B cell (primary cell): ENCODE measurements at places on chromosomes 3 and 15. TPM values are rescaled to one million over a fixed set of nuclear protein-coding genes. Genes with fewer than 3 reads are reported as not detected.

DNA sequence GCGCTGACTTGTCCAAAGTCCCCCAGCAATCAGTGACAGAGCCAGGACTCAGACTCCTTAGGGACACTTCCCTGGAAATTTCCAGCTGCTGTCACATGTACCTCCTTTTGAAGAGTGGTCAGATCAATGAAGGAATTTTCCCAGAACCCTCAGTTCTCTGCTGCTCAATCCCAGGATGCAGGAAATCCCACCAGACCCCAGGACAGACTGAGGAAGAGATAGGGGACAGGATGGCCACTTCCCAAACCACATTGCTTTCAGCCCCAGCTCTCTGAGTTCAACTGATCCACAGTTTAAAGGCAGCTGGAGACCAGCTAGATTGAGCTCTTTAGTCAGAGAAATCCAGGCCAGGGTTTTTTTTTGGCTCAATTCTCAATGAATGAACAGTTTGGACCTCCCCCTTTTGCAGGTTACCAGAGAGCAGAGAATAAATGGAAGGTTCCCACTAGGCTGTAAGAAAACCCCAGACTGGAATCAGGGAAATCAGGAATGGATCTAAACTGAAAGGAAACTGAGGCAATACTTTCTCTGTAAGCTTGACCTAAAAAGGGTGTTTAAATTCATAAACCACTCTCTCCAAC lies 1.5 kb downstream of the CYP1A1 start:
- H3K36me3 ChIP-seq: no peaks in the 10 kb centered on the region
- H3K4me3 ChIP-seq: no peak overlapping the region

DNA sequence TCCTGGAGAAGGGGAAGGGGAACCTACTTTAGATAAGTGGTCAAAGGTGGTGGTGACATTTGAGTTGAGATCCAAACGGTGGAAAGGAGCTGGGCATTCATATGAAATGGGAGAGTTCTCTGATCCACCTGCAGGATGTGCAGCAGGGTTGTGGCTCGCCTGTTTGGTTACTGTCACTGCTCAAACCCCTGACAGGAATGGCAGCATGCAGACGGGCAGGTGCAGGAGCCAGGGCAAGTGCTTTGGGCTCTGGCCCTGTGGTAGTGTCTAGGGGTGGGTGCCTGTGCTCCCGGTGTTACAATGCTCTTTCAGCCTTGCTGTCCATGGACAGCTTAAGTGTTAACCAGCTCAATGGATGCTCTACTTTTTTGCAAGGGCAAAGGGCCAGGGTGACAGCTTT lies 18.5 kb downstream of the PAQR9 start:
- H3K4me3 ChIP-seq: no peak overlapping the region
- H3K36me3 ChIP-seq: no peaks in the 10 kb centered on the region
- no peak overlapping the region for H3K27ac ChIP-seq
- DNase-seq: no peak

GRCh38 chr3:161395115-161396012 lies 24.0 kb upstream of the SPTSSB start:
- no peak overlapping the region for H3K4me3 ChIP-seq
- peaks cover 9% of the 10 kb centered on the region for H3K27me3 ChIP-seq
- DNase-seq: no peak
- H3K4me1 ChIP-seq: no peaks in the 10 kb centered on the region
- H3K36me3 ChIP-seq: no peaks in the 10 kb centered on the region

- no peak overlapping the region for H3K27ac ChIP-seq
- H3K4me1 ChIP-seq: no peaks in the 10 kb centered on the region
- DNase-seq: no peak
- H3K36me3 ChIP-seq: no peaks in the 10 kb centered on the region
- H3K27me3 ChIP-seq: no peaks in the 10 kb centered on the region
Measured at GRCh38 chr3:72798552-72799195, 49.6 kb downstream of the SHQ1 start.

DNA sequence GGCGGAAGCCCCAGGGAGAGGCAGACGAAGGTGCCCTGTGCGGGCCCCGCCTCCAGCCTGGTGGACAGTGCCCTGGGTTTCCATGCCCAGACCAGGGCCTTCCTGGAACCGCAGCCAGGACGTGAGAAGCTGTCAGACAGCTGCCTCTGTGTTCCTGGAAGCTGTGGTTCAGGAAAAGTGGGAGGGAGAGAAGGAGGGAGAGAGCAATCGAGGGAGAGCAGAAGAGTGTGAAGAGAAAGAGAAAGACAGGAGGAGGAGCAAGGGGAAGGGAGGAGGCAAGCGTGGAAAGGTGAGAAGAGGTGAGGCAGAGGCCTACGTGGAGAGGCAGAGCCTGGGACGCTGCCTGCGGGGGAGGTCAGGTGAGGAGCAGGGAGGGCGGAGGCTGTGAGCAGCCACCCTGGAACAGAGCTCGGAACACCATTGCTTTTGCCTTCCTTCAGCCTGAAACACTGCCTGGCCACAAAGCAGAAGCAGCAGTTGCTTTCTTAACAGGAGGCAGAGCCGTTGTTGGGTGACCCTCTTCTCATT lies 18.6 kb downstream of the ZDHHC19 start:
- peak overlapping the region; percentile 94 for H3K27ac ChIP-seq
- no peaks in the 10 kb centered on the region for H3K27me3 ChIP-seq
- peak; percentile 73 for DNase-seq
- no peaks in the 10 kb centered on the region for H3K36me3 ChIP-seq
- H3K4me1 ChIP-seq: peaks cover 37% of the 10 kb centered on the region

- H3K4me1 ChIP-seq: peaks cover 15% of the 10 kb centered on the region
- no peak overlapping the region for H3K4me3 ChIP-seq
- no peak overlapping the region for H3K27ac ChIP-seq
- no peaks in the 10 kb centered on the region for H3K27me3 ChIP-seq
- no peak for DNase-seq
- peaks cover 21% of the 10 kb centered on the region for H3K36me3 ChIP-seq
Measured at GRCh38 chr3:30696403-30696819, 90.0 kb downstream of the TGFBR2 start.

DNA sequence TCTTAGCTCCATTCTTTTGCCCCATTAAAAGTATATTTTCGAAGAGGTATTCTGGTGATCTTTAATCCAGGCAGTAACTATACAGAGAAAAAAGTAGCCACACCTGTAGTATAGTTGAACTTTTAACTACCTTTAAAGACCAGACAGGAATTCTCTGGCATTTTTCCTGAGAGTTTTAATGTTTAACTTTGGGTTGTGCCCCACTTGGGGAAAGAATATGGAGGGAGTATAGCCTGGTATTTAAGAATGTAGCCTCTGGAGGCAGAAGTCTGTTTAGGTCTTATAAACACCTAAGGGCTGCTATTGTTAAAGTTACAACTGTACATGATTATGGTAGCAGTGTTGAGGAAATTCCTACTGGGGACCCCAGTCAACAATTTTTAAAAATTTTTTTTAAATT lies 19.3 kb downstream of the C3orf85 start:
- no peaks in the 10 kb centered on the region for H3K36me3 ChIP-seq
- H3K4me3 ChIP-seq: no peak overlapping the region
- H3K27me3 ChIP-seq: no peaks in the 10 kb centered on the region
- H3K4me1 ChIP-seq: no peaks in the 10 kb centered on the region
- H3K27ac ChIP-seq: no peak overlapping the region

DNA sequence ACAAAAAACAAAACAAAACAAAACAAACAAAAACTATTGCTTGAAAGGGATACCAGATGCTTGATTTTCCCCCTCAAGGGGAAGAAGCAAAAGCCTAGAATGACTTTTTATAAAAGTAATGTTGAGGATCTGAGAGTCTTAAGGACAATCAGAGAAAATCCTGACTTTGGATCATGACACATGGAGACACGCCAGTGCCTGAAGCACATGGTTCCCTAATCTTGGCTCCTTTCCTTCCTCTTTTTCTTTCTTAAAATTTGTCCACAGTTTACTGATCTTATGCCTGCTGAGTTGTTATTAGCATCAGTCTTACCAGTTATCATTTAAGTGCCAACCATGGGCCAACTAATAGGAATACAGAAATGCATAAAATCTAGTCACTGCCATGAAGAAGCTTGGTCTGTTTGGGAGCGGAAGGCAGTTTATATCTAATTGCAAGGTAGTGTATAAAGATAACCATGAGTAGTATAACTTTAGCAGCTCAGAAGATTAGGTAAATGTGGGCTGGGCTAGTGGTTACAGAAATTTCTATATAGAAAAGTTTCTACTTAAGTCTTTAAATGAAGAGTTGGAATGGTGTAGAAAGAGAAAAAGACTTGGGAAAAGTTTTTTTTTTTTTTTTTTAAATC lies 6.9 kb downstream of the GLCE start:
- H3K36me3 ChIP-seq: no peaks in the 10 kb centered on the region
- H3K27me3 ChIP-seq: no peaks in the 10 kb centered on the region
- no peaks in the 10 kb centered on the region for H3K4me1 ChIP-seq

GRCh38 chr15:52331490-52332240 lies 36.1 kb upstream of the MYO5C start:
- no peaks in the 10 kb centered on the region for H3K27me3 ChIP-seq
- H3K36me3 ChIP-seq: peaks cover 23% of the 10 kb centered on the region
- H3K4me3 ChIP-seq: no peak overlapping the region
- H3K27ac ChIP-seq: peak overlapping the region; percentile 20
- peaks cover 8% of the 10 kb centered on the region for H3K4me1 ChIP-seq

- peak; percentile 68 for DNase-seq
- H3K4me3 ChIP-seq: no peak overlapping the region
- peaks cover 3% of the 10 kb centered on the region for H3K27me3 ChIP-seq
- no peak overlapping the region for H3K27ac ChIP-seq
Measured at GRCh38 chr3:39264053-39264452, 15.8 kb downstream of the CX3CR1 start.

DNA sequence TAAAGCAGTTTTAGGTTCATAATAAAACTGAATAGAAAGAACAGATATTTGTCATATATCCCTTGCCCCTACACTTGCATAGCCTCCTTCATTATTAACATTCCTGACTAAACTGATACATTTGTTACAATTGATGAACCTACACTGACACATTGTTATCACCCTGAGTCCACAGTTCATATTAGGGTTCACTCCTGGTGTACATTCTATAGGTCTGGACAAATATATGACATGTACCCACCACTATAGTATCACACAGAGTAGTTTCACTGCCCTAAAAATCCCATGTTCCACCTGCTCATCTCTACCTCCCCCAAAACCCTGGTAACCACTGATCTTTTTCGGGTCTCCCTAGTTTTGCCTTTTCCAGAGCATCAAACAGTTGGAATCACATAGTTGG lies 13.8 kb downstream of the DCBLD2 start:
- no peak overlapping the region for H3K4me3 ChIP-seq
- no peak for DNase-seq
- no peaks in the 10 kb centered on the region for H3K36me3 ChIP-seq
- no peaks in the 10 kb centered on the region for H3K27me3 ChIP-seq
- no peak overlapping the region for H3K27ac ChIP-seq

DNA sequence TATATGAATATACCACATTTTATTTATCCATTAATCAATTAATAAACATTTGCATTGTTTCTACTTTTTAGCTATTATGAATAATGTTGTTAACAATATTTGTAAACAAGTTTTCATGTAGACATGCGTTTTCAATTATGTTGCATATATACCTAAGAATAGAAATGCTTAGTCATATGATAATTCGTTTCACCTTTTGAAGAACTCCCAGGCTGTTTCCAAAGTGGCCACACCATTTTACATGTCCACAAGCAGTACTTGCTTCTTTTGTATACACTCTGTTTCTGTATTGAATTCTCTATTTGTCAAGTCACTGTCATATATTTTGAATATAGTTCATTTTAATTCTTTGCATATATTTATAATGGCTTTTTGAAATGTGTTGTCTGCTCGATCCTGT lies 206.9 kb upstream of the ZBTB20 start:
- no peaks in the 10 kb centered on the region for H3K4me1 ChIP-seq
- DNase-seq: no peak
- no peak overlapping the region for H3K4me3 ChIP-seq

- H3K27me3 ChIP-seq: no peaks in the 10 kb centered on the region
- peak; percentile 5 for DNase-seq
- no peaks in the 10 kb centered on the region for H3K4me1 ChIP-seq
- no peaks in the 10 kb centered on the region for H3K36me3 ChIP-seq
Measured at GRCh38 chr3:160885791-160886286, 129.8 kb downstream of the PPM1L start.

DNA sequence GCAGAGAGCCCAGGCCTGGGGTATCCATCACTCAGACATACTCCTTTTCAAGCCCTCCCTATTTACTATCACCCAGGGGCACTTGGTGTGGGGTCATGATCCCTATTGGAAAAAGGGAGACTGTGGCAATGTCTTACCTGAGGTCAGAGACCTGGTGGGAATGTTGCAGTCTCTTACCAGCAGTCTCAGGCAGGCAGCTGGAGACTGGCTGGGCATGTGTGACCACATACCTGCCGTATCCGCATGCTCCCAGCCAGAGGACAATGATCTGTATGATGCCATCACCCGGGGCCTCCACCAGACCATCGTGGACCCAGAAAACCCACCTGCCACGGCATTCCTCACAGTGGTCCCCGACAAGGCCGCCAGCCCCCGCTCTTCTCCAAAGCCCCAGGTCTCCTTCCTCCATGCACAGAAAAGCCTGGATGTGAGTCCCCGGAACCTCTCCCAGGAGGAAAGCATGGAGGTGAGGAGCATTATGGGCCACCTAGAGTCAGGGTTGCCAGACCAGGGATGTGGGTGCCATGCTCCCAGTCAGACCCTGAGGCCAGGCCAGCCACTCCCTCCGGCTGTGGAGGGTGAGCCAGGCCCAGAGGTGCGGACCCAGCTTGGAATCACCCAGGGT lies 5.9 kb downstream of the SH2D7 start:
- DNase-seq: no peak
- H3K27ac ChIP-seq: no peak overlapping the region
- no peaks in the 10 kb centered on the region for H3K27me3 ChIP-seq
- H3K4me1 ChIP-seq: no peaks in the 10 kb centered on the region
- H3K36me3 ChIP-seq: no peaks in the 10 kb centered on the region
- no peak overlapping the region for H3K4me3 ChIP-seq

DNA sequence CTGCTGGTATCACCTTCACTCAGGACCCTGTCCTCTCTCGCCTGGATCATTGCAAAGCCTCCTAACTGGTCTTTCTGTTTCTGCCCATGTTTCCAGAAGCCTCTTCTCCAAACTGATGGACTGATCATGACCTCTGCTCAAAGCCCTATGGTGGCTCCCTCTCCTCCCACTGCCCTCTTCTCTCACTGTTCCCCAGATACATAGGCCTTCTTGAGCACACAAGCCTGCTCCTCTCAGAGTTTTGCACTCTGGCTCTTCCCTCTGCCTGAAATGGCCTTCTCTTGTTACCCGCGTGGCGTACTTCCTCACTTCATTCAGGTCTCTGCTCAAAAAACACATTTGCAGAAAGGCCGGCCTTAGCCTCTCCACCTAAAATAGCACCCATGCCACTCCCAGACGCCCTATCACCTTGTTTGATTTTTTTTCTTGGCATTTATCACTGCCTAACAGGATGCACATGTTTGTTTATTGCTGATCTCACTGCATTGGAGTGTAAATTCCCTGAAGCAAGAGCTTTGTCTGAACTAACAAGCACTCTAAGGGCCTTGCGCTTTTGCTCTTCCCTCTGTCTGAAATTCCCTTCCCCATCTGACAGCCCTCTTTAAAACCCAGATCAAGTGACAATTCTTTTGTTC lies 1.4 kb upstream of the ETFA start:
- H3K4me1 ChIP-seq: peaks cover 11% of the 10 kb centered on the region
- no peaks in the 10 kb centered on the region for H3K27me3 ChIP-seq
- H3K27ac ChIP-seq: no peak overlapping the region
- H3K36me3 ChIP-seq: no peaks in the 10 kb centered on the region

Gene PDZRN3
- not detected in 2 replicates for total RNA-seq

Gene SLC12A8
- 0.57 and 0.95 TPM in 2 replicates for total RNA-seq

Gene DNAJC13
- 51.1 and 56.0 TPM in 2 replicates for total RNA-seq

Gene NMNAT3
- 2.7 and 3.3 TPM in 2 replicates for total RNA-seq

Gene FGF12
- 0.17 TPM in 1 of 2 replicates, not detected in the other for total RNA-seq

Gene CCDC80
- total RNA-seq: not detected in 2 replicates

Gene P3H2
- total RNA-seq: not detected in 2 replicates
